ENCODE measurements at places on chromosomes 3 and 15.

DNA sequence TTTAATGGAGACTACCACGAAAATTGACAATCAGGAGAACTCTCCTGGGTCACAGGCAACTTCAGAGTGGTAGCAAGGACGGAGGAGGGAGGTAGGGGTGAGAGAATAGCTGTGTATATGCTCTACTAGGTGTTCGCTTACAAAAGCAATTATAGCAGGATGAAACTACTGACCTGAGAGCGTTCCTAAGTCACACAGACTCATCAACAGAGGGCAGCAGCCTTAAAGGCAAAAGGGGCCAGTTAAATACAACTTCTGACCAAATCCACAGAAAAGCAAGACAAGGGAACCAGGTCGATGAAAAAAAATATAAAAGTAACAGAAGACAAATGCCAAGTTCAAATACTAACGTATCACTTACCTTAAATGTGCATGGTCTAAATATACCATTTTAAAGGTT is 894.6 kb downstream of the PLOD2 start:
- H3K4me1 ChIP-seq: no peaks in the 10 kb centered on the region
- no peaks in the 10 kb centered on the region for H3K27me3 ChIP-seq
- H3K4me3 ChIP-seq: no peak overlapping the region
- no peak overlapping the region for H3K27ac ChIP-seq
- no peak for DNase-seq

GRCh38 chr3:53824795-53825194 is 21.4 kb downstream of the CHDH start:
- H3K36me3 ChIP-seq: peaks cover 33% of the 10 kb centered on the region
- no peak overlapping the region for H3K27ac ChIP-seq
- no peak for DNase-seq
- H3K4me1 ChIP-seq: no peaks in the 10 kb centered on the region
- no peaks in the 10 kb centered on the region for H3K27me3 ChIP-seq

- no peaks in the 10 kb centered on the region for H3K36me3 ChIP-seq
- no peak overlapping the region for H3K4me3 ChIP-seq
- no peaks in the 10 kb centered on the region for H3K27me3 ChIP-seq
Measured at GRCh38 chr3:10474275-10474646, 31.1 kb downstream of the ATP2B2 start.

DNA sequence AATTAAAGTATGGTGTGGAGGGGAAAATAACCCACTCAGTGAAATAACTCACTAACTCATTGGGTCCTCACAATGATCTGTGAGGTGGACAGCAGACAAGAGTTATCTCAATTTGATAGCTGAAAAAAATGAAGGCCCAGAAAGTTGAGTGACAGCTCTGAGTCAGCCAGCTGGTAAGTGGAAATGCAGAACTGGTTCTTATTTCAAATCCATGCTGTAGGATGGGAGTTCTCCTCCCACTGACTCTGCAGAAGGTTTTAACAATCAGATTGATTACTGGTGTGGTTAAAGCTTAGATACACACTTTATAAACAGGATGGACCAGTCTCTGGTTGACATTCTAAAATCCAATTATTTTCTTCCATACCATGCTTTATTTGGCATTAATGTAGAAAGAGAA is 87.0 kb upstream of the LMOD3 start:
- H3K27ac ChIP-seq: no peak overlapping the region
- H3K36me3 ChIP-seq: no peaks in the 10 kb centered on the region
- DNase-seq: no peak
- H3K4me3 ChIP-seq: no peak overlapping the region
- H3K27me3 ChIP-seq: no peaks in the 10 kb centered on the region

GRCh38 chr15:61528581-61528910 is 299.4 kb upstream of the RORA start:
- no peaks in the 10 kb centered on the region for H3K36me3 ChIP-seq
- H3K27ac ChIP-seq: no peak overlapping the region
- H3K4me1 ChIP-seq: no peaks in the 10 kb centered on the region
- H3K4me3 ChIP-seq: no peak overlapping the region
- DNase-seq: no peak

DNA sequence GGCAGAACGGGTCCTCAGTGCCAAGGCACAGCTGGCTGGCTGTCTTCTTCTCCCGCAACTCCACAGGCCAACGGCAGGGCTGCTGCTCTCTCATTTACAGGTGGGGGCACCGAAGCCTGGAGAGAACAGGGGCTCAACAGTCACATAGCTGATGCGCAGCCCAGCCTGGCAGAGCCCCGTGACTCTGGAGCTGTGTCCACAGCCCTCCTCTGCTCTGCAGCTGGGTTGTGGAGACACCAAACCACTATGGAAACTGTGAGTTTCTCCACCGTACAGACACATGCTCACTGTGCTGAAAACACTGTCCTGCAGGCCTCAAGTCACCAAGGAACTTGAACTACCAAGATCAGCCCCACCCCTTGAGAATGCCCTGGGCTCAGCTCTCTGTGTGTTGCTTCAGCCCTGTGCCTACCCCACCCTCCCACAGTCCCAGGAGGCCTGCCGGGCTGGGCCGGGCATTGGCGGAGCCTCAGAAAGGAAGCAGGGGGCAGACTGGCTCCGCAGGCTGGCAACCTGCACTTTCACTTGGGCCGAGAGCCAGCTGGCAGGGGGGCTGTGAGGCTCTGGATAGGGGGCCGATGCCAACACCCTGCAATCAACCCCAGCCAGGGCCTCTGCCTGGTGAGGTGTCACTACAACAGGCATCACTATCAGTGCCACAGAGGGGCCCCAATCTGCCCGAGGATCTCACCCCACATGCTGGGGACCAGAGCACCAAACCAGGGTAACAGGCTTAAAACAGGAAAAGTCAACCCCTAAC is 113.7 kb upstream of the RPL32 start:
- H3K27ac ChIP-seq: no peak overlapping the region
- H3K36me3 ChIP-seq: no peaks in the 10 kb centered on the region
- no peaks in the 10 kb centered on the region for H3K27me3 ChIP-seq
- DNase-seq: peak; percentile 88
- H3K4me1 ChIP-seq: no peaks in the 10 kb centered on the region
- H3K4me3 ChIP-seq: no peak overlapping the region

GRCh38 chr15:55277116-55277564 is 12.5 kb downstream of the RAB27A start:
- H3K27ac ChIP-seq: peak overlapping the region; percentile 48
- no peak overlapping the region for H3K4me3 ChIP-seq
- H3K4me1 ChIP-seq: no peaks in the 10 kb centered on the region
- peak; percentile 74 for DNase-seq
- no peaks in the 10 kb centered on the region for H3K27me3 ChIP-seq

DNA sequence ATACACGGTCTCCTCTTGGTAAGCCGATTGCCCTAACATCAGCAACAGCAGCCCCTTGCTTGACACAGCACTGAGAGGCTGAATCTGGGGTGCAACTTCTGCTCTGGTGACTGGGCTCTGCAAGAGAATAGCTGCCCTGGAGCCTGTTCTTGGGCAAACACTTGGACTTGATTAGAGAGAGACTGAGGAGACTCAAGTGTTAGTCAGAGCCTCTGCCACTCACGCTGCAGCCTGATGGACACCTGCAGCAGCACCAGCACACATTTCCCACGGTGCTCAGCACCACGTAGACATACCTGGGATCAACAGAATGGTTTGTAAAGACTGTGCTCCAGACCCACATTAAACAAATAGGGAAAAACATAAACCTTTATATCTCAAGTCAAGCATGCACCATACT is 35.8 kb upstream of the UMPS start:
- no peak overlapping the region for H3K27ac ChIP-seq
- H3K4me3 ChIP-seq: no peak overlapping the region
- H3K27me3 ChIP-seq: no peaks in the 10 kb centered on the region
- H3K4me1 ChIP-seq: no peaks in the 10 kb centered on the region

DNA sequence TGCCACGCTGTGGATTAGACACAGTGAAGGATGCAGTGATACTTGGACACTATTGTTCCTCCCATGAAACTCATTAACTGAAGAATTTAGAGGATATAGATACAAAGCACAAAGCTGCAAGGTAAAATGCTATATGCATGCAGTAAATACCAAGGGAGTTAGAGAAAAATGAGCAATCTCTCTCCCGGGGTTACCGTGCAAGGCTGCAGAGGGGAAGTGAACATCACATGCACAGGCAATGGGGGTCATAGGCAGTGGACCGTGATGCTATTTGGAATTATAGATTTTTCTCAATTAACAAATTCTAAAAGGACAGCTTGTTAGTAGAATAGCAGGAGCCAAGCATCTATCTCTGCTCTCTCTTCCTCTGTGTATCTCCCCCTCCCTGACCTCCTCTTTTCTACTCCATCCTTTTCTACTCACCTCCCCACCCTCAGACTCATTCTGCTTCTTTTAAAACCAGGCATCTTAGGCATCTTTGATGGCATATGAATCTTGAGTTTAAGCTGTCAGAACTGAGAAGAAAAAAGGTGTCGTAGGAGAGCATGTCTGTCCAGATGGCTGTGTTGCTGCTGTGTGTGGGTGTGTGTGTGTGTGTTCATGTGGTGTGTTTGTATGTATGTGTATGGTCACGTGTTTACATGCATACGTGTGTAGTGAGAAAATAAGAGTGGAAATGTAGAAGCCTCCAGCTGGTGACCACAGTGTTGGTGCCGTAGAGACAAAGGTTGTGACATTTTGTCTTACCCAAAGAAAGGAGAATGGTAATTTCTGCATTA is 339.0 kb downstream of the EPHB1 start:
- H3K36me3 ChIP-seq: no peaks in the 10 kb centered on the region
- no peaks in the 10 kb centered on the region for H3K4me1 ChIP-seq
- H3K4me3 ChIP-seq: no peak overlapping the region
- H3K27ac ChIP-seq: no peak overlapping the region
- H3K27me3 ChIP-seq: no peaks in the 10 kb centered on the region

DNA sequence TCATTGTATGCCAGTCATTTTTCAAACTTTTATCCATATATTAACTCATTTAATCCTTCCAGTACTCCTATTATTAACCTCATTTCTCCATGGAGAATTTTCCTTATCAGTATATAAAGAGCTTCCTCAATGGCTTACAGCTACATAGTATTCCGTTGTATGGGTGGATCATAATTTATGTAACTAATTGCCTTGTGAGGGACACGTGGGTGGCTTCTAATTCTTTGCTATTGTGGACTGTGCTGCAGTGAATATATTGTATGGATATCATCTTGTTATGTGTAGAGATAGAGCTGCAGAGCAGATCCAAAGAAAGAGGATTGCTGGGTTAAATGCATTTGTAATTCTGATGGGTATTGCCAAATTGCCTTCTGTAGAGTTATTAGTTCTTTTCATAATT is 25.2 kb downstream of the PML start:
- H3K27me3 ChIP-seq: no peaks in the 10 kb centered on the region
- H3K27ac ChIP-seq: no peak overlapping the region
- no peaks in the 10 kb centered on the region for H3K4me1 ChIP-seq
- H3K36me3 ChIP-seq: no peaks in the 10 kb centered on the region
- no peak overlapping the region for H3K4me3 ChIP-seq
- DNase-seq: no peak

DNA sequence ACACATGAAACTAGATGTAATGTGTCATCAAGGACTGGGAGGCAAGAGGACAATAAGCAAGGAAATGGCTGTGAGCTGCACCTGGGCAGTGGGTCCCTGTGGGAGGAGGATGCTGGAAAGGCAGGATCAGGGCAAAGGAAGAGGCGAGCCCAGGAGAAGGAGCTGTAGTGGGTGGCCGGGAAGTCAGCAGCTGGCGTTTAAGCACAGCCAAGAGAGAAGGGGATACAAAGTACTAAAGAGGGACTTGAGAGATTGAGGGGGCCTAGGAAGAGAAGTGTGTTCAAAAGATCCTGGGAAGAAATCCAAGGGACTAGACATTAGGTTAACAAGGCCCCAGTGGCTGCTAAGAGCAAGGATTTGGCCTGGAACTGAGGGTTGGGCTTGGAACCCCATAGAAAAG is 188.5 kb upstream of the SLC24A5 start:
- H3K27ac ChIP-seq: no peak overlapping the region
- H3K36me3 ChIP-seq: no peaks in the 10 kb centered on the region
- no peaks in the 10 kb centered on the region for H3K27me3 ChIP-seq
- H3K4me3 ChIP-seq: no peak overlapping the region

GRCh38 chr3:123068601-123069381 is 2.0 kb downstream of the PDIA5 start:
- peak overlapping the region; percentile 74 for H3K4me3 ChIP-seq
- no peaks in the 10 kb centered on the region for H3K4me1 ChIP-seq
- no peak for DNase-seq
- no peaks in the 10 kb centered on the region for H3K27me3 ChIP-seq
- no peak overlapping the region for H3K27ac ChIP-seq

DNA sequence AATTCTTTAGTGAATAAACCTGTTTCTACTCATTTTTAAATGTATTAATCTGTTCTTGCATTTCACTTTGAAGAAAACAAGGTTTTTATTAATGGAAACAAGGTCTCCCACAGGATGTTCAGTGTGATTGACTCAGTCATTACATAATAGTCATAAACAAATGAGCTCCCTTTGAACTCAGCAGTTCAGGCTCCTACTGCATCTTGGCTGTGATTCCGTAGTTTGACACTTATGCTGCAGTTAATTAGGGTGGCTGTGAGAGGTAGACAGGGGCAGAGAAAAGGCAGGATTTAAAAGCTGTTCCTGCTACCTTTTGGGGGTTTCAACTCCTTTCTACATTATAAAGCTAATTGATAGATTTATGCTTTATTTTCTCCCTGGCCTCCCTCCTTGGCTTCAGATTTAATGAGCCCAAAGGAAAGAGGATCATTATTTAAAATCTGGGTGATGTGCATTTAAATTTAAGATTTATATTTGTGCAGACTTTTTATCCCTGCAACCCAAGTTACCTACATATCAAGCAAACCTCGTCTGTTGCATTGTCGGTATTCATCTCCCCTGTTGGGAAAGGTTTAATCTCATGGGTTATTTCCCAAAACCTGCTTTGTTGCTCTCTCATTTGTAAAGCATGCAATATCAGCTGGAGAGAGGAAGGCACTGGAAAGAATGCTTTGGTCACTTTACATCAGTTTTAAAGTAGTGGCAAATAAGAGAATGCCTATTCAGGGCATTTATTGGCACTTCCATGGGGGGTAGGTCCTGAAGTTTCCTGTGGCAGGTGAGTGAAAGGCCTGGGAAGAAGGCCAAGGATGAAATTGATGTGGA is 345.0 kb upstream of the NR2E3 start:
- no peaks in the 10 kb centered on the region for H3K4me1 ChIP-seq
- H3K27ac ChIP-seq: no peak overlapping the region
- DNase-seq: no peak
- no peaks in the 10 kb centered on the region for H3K27me3 ChIP-seq
- H3K4me3 ChIP-seq: no peak overlapping the region

- H3K27ac ChIP-seq: no peak overlapping the region
- no peak overlapping the region for H3K4me3 ChIP-seq
- H3K36me3 ChIP-seq: no peaks in the 10 kb centered on the region
- H3K4me1 ChIP-seq: no peaks in the 10 kb centered on the region
Measured at GRCh38 chr3:190209533-190209932, 88.8 kb upstream of the P3H2 start.

- peak; percentile 5 for DNase-seq
- no peaks in the 10 kb centered on the region for H3K27me3 ChIP-seq
- H3K4me1 ChIP-seq: peaks cover 3% of the 10 kb centered on the region
- H3K36me3 ChIP-seq: no peaks in the 10 kb centered on the region
- H3K27ac ChIP-seq: no peak overlapping the region
- no peak overlapping the region for H3K4me3 ChIP-seq
Measured at GRCh38 chr15:101523560-101523940, 34.0 kb upstream of the PCSK6 start.

DNA sequence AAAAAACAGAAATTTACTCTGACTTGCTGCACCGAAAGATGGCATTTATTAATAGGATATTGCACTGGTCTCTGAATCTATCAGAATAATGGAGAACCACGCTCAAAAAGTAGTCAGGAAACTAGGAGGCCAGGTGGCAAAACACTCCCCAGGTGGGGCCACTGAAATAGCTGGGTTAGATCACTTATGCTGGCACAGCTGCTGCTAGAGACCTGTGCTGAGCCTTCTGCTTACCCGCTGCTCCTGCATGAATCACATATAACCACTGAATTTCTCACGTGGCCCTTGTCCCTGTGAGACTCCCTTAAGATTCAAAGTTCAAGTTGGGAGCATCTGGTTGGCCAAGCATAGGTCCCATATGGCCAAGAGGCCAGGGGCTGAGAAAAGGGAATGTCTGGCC is 66.0 kb upstream of the OXTR start:
- no peak for DNase-seq
- H3K4me1 ChIP-seq: no peaks in the 10 kb centered on the region
- no peaks in the 10 kb centered on the region for H3K36me3 ChIP-seq
